ENCODE measurements at places on chromosomes 16 and 17.

GRCh38 chr16:12971241-12971640, 69.8 kb downstream of the SHISA9 start:
- DNase-seq = no peak

DNA sequence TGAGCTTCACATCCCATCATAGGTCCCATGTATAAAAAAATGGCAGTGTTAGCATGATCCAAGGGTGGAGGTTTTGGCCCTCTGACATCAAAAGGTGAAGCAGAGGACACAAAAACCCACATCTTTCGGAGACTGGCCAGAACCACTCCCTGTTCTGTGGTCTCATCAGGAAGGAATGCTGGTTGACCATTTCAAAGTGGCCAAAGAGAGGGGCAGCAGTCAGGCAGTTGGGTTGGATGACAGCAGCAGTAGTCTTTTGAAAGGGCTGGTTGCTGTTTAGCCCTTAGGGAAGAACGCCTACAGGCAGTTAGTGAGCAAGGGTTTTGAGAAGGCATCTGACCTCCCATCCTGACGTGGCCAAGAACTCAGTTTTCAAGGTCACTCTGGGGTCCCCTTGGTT, 40.5 kb downstream of the LCMT1 start:
- no peak for DNase-seq

GRCh38 chr16:87921236-87921773, 15.0 kb downstream of the CA5A start:
- DNase-seq = no peak

- no peak for DNase-seq
Measured at GRCh38 chr17:31491376-31492131, 100.1 kb downstream of the RAB11FIP4 start.

- DNase-seq = peak; percentile 71
Measured at GRCh38 chr16:15682105-15682570, 32.1 kb downstream of the NDE1 start.

GRCh38 chr16:58449768-58450167, 50.2 kb upstream of the NDRG4 start:
- DNase-seq = no peak

- no peak for DNase-seq
Measured at GRCh38 chr17:2909175-2909845, 113.1 kb downstream of the RAP1GAP2 start.

DNA sequence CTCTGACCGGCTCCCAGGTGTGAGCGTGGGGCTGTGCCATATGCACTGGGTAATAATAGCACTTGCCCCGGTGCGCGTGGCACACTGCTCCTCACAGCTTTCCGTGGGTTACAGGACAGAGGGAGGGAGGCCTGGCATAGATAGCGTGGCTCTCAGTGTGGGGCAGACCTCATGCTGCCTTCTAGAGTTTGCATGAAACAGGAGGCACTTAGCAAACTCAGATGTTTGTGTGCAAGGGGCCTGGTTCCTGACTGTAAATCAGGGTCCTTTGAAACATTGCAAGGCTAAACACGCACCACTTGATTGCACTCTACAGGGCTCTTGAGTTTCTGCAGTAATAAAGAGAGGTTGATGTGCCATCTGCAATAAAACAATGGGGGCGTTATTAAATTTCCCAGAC, 101.7 kb downstream of the RPTOR start:
- DNase-seq = no peak

DNA sequence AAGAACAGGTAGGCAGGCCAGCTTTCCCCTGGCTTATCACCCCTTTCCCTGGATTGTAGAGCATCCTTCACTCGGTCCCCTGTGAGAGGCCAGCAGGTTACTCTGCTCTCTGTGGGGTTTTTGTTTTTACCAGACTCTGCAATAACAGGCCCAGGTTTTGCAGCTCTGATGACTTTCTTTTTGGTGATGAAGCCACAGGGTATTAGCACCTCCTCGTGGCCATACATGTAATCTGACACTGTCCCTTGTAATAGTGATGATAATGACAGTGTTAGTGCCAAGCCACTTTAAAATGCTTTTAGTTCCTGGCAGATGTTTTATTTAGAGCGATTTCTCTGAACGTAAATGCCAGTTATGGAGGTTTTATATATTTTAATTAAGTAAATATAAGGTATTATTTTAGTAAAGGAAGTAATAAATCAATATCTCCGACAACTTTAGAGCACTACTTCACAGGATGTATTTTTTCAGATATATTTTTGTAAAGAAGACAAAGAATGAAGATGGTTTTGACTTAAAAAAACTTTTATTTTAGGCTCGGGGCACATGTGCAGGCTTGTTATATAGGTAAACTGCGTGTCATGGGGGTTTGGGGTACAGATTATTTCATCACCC, 38.0 kb upstream of the CPHXL start:
- peak; percentile 70 for DNase-seq

DNA sequence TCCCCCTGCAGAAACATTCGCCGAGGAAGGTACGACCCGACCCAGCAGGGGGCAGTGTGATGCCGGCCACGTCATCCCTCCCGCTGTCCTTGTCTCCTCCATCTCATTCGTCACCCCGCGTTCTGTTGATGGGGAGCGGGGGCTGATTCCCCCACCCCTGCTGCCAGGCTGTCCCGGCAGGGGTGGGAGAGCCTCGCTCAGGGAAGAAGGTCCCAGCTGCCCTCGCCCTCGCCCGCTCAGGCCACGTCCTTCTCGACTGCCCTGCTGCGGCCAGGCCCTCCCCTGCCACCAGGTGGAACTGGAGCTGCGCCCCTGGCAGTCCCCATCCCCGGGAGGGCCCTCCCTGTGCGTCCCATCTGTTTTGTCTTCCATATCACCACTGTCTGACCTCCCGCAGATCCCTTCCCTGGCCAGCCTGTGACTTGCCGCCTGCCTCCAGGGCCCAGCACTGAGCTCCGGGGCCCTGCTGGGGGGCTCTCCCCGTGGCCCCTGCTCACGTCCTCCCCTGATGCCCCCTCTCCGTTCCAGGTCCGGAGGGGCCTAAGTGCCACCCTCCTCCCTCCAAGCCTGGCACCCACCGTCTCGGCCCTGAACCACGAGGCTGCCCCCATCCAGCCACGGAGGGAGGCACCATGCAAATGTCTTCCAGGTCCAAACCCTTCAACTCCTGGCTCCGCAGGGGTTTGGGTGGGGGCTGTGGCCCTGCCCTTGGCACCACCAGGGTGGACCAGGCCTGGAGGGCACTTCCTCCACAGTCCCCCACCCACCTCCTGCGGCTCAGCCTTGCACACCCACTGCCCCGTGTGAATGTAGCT, 20.6 kb downstream of the ADAM11 start:
- DNase-seq = peak; percentile 89

GRCh38 chr16:68005786-68006286, 6.6 kb upstream of the DPEP2 start:
- DNase-seq = peak; percentile 55

GRCh38 chr17:78882540-78883088, 20.4 kb downstream of the CEP295NL start:
- no peak for DNase-seq

DNA sequence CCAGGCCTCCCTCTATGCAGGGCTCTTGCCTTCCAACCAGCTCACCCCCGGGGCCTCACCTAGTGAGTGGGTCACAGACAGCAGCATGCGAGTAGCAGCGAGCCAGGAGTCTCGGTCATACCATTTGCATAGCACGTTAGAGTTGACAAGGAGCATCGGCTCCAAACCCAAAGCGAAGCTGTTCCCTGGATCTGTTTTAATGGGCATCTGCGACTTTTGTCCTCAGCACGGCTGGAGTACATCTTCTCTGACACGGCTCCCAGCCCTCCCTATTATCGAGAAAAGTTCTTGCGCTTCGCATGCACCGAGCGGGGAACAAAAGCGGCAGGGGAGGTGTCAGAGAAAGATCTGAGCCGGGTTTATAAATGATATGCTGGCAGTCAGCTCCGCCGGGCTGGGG, 253.3 kb downstream of the MAF start:
- DNase-seq = peak; percentile 18

GRCh38 chr16:88467541-88467944, 14.5 kb downstream of the ZFPM1 start:
- no peak for DNase-seq

DNA sequence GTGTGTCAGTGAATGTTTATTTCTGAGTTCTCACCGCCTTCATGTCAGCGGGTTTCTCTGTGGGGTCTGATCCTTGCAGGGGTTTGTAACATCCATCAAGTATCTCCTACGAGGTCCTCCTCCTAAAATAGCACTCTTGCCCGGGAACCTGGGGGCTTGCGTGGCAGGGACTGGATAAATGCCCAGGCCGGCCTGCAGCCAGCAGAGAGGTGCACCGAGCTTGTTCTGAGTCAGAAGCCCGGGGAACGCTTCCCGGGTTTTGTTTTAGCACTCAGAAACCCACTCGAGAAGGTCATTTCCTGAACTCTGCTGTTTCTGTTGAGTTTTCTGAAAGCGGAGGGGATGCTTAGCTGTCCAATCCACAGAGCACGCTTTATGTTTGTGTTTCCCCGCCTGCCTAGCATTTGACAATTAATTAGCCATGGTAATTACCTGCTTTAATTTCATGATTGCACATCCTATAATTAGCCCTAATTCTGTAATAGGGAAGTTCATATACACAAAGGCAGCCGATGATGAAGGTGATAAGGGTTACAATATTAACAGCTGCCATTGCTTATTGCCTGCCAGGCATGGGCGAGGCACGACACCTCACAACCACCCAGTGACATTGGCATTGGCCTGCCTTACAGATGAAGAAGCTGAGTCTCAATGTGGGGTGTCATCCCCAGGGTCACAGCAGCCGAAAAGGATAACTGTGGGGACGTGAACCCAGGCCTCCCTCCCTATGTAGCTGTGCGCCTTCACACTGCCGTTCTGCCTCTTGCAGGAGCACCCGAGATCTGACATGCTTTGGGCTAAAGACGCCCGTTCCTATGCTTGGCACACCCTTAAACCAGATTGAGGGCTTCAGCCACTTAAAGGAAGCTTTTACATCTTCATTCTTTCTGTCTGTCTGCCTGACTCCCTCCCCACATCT, 333.1 kb downstream of the CPPED1 start:
- DNase-seq = no peak

GRCh38 chr17:1153795-1154546, 25.8 kb downstream of the ABR start:
- DNase-seq = no peak

GRCh38 chr17:44708401-44709263, at the start of gene DBF4B:
Gene DBF4B (plus strand): TSS chr17:44708665. CDS start chr17:44708821, 156 bp downstream.
- peak; percentile 89 for DNase-seq

- no peak for DNase-seq
Measured at GRCh38 chr17:80509311-80509710, 32.9 kb upstream of the NPTX1 start.

DNA sequence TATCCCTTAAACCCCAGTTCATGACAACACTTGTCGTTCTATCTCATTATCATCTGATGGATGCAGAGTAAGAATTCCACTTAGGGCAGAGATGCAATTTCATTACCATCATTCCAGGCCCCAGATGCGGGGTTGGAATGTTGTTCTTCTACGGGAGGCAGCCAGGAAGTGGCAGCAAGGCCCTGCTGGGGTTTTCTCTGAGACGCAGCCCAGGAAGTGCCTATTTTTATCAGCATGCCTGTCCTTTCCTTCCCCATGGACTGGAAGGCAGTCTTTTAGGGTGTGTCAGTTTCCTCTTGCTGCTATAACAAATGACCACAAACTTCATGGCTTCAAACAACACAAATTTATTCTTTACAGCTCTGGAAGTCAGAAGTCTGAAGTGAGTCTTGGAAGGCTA, 246.6 kb upstream of the DYNLRB2 start:
- DNase-seq = no peak

GRCh38 chr17:4712526-4712925, 2.1 kb downstream of the ARRB2 start:
- DNase-seq = no peak

GRCh38 chr17:71535321-71535720, 585.5 kb upstream of the SOX9 start:
- no peak for DNase-seq

GRCh38 chr17:1179818-1180742, at the start of gene ABR:
Gene ABR (minus strand): TSS chr17:1179981. CDS start chr17:1179727, 254 bp downstream.
- DNase-seq = peak; percentile 58

DNA sequence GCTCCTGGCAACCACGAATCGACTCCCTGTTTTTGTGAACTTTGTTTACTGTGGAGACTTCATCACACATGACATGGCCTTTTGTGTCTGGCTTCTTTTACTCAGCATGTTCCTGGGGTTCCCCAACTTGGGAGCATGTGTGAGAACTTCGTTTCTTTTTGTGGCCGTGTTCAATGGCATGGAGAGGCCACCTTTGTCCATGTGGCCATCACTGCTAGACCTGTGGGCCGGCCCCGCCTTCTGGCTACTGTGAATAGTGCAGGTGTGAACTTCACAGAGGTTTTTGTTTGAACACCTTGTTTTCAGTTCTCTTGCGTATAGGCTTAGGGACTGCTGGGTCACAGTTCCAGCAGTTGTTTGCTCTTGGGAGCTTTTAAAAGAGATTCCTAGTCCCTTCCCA, 5.7 kb upstream of the SLC38A8 start:
- no peak for DNase-seq

DNA sequence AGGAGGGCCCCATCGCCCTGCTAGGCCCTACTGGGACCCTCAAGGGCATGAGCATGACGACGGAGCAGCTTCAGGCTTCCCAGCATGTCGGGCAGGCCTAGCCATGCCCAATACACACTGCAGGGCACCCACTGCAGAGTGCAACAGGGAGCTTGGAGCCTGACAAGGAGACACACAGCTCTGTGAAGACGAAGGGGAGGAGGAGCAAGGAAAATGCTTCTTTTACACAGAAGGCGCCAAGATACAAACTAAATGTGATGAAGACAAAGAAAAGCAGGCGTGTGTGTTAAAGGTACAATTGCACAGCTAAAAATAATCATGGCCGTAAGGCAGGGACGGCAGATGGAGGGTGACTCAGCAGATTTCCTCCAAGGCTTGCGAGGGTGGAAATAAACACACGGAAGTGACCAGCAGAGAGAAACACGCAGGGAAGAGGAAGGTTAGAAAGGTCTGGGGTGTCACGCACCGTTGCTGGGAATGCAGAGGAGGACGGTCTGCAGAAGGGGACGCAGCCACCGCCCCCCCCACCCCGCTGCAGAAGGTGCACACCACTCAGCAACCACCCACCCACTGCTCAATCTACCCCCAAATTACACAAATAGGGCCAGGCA, 108.5 kb downstream of the ZNF778 start:
- DNase-seq = peak; percentile 48

- DNase-seq = no peak
Measured at GRCh38 chr16:48335961-48336360, 49.3 kb downstream of the SIAH1 start.

DNA sequence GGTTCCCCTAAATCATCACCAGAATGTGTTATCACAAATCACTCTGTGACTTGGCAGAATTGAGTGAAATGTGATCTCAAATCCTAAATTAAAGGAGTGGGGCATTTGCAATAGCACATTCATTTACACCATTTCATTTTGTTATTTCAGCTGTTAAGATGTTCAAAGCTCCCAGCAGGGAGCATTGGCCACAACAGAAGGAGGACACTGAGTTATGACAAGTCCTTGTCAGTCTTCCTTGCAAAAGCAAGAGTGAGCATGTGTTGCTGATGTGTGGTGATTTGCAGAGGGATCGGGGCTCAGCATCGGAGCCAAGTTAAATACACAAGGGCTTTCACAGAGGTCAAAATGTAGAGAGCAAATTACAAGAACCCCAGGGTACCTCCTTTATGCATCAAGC, 372.2 kb upstream of the CDH5 start:
- no peak for DNase-seq

All from activated CD4-positive, alpha-beta memory T cell treated with anti-CD3 and anti-CD28 coated beads for 36 hours (primary cell).